CD4-positive, alpha-beta T cell treated with Interleukin-15 for 4 hours (primary cell): ENCODE measurements at places on chromosomes 7 and 10.

DNA sequence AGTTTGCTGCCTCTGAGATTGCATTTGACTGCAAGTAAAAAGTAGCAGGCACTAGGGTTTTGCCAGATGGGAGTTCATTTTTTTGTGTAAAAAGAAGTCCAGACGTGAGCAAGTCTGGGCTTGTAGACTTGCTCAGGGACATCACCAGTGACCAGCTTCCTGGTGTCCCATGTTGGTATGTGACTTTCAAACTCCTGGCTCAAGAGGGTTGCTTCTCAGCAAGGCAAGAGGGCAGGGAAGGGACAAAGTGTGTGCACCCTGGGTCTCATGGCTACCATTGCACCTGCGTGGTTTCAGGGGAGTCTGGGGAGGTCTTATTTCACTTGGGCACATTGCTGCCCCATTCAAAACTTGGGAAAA, 79.3 kb upstream of the ZNF716 start:
- no peak for DNase-seq

DNA sequence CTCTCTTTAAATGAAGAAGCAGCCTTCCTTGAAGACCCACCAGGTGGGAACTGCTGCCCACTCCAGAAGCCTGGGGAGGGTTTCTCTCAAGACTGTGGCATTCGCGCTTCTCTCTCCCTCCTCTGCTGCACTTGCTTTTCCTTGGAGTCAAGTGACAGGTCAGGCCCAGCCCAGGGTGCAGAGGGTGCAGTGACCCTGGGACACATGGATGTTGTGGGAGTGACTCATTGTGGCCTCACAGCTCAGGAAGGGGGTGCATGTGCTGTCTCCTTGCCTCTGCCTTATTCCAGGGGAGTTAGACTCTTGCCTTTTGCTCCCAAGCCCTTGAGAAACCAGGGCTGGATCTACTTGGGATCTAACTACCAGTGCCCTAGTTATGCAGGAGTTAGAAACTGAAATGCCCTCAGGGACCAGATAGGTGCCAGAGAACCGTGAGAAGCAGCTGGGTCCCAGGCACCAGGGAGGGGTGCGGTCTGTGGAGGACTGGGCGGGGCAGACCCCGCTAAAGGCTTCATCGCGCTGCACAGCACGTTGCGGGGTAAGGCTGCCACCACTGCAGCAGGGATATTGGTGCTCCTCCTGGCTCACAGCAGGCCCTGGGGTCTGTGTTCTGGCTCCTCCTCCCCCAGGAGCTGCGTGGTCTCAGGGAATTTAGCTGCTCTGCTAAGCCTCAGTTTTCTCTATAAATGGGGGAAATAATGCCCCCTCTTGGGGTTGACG, 11.4 kb downstream of the FAM241B start:
- no peak for DNase-seq

DNA sequence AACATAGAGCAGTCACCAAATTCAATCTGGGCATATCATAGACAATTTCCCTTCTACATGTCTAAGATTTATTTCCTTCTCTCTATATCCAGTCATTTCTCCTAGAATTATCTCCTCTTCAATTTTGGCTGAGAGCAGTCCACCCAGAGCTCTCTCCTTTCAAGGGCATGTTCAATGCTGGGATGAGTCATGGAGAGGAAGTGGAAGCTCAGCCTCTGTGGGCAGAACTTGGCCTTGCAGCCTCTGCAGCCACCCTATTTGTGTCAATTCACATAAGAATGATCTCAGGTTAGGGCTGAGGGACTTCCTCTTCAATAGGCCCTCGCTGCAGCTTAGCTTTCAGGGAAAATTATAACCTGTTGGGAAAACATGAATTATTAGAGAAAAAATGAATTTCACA, 560.8 kb downstream of the POM121L12 start:
- DNase-seq: no peak

DNA sequence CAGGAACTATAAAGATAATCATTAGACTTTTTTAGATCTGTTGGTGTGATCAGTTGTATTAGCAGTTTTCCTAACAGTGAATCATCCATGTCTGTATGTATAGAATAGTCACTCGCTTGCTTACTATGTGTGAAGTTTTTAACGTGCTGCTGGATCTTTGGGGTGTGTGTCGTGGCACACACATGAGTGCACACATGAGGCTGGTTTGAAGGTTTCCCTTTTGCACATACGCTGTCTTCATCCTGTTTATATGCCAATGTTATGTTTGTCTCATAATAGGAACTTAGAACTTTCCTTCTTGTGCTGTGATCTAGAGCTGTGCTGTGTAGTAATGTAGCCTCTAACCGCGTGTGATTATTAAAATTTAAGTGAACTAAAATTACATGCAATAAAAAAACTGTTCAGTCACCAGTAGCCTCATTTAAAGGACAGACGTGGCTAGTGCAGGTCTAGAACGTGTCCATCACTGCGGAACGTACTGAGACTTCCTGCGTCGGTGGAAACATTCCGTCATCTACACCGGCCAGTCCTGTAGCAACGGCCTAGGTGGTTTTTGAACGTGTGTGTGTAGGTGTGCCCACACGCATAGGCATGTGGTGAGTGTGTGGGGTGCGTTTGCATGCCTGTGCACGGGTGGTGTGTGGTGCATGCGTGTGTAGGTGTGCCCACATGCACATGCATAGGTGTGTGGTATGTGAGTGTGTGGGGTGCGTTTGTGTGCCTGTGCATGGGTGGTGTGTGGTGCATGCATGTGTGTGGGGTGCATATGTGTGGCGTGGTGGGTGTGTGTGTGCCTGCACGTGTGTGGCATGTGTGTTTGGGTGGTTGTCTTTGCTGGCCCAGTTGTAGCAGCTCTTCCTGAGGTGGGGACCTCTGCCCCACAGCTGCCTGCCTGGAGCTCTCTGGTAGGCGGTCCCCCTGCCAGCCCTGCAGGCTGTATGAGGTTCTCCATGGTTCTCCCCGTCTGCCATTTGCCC, 56.6 kb downstream of the INPP5A start:
- DNase-seq: no peak

- DNase-seq: no peak
Observed at GRCh38 chr10:69457771-69458237, 6.5 kb downstream of the TSPAN15 start.

GRCh38 chr7:17069146-17069545, 187.4 kb upstream of the AGR3 start:
- no peak for DNase-seq

GRCh38 chr10:102230861-102231356, 4.8 kb downstream of the ELOVL3 start:
- DNase-seq: peak; percentile 41
